Hematopoietic multipotent progenitor cell treated with erythropoietin and hydrocortisone succinate and interleukin-3 and kit ligand, for 17 days (in vitro differentiated cells): ENCODE measurements at places on chromosomes 3 and 15.

GRCh38 chr3:69819282-69819681 is 80.0 kb downstream of the MITF start:
- DNase-seq, result no peak

GRCh38 chr15:25773248-25773647 is 89.9 kb downstream of the ATP10A start:
- DNase-seq, result no peak

- DNase-seq, result no peak
Observed at GRCh38 chr3:158808697-158809096, 6.8 kb downstream of the MFSD1 start.

DNA sequence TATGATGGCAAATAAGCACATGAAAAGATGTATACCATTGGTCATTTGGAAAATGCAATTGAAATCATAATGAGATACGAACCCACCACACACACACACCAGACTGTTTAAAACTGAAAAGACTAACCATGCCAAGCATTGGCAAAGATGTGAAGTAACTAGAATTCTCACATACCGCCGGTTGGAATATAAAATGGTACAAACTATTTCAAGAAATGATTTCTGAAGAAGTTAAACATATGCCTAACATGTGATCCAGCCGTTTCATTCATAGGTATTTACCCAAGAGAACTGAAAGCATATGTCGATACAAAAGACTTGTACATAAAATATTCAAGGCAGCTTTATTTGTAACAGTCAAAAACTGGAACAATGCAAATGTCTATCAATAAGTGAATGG is 28.9 kb downstream of the HES1 start:
- no peak for DNase-seq

- DNase-seq, result no peak
Observed at GRCh38 chr3:135238871-135239614, 444.0 kb downstream of the EPHB1 start.

- no peak for DNase-seq
Observed at GRCh38 chr3:128392818-128393544, 73.7 kb downstream of the DNAJB8 start.

DNA sequence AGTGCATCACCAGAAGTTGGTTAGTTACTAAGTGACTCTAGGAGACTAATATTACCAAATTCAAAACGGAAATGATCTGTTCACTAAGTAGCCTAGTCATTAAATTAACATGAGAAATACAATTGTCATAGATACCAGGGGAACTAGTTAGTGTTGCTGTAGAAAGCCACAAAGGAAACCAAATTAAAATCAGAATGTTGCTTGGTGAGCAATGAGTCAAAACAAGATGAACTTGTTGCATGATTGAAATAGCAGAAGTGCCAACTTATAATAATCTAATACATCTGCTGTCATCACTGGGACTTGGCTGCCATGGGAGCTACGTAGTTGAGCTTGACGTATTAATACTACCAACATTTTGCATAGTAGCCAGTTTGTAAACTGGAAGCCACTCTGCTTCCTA is 458.1 kb downstream of the DIPK2A start:
- no peak for DNase-seq

DNA sequence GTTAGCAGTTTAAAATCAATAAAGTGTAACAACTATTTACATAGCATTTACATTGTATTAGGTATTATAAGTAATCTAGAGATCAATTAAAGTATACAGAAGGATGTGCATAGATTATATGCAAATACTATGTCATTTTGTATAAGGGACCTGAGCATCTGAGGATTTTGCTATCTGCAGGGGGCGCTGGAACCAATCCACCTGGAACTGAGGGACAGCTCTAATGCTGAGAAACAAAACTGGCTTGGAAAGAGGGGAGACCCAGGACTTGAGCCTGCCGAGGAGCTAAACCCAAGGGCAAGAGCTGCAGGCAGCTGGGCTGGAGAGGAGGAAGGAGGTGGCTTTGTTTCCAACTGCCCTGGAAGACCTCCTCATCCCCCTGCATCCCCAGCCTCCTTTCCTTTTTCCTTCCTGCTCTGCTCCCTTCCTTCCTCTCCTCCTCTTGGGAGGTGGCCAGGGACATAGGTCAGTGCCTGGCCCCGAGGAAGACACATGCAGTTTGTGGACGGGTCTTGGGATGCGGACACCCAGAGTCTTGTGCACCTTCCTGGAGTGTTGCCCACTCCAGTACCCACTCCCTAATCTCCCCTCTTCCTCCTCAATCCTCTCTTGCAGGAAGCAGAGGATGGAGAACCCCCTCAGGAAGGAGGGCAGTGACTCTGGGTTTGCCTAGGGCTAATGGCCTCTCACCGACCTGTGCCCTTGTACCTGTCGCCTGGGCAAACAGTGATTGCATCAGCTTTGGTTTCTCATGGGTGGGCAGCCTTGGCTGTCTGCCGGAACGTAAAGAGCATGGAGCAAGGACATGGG is 825 bp upstream of the RTP3 start:
- peak; percentile 66 for DNase-seq

- no peak for DNase-seq
Observed at GRCh38 chr15:83914906-83915305, 261.0 kb downstream of the ADAMTSL3 start.

DNA sequence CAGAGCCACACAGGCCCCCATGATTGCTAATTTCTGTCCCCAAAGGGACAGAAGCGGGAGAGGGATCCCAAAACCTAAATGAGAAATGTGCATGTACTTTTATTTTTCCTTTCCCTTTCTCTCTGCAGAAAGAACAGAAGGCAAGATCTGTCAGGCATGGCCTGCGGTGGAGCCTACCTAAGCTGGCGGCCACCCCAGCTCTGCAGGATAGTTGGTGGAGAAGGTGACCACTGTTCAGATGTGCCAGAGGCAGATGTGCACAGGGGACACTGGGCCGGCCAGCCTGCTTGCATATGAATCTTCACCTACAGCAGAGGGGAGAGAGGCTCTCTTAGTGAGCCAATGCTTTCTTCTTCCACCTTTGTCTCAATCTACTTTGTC is 2.1 kb upstream of the AMOTL2 start:
- no peak for DNase-seq

GRCh38 chr3:170714122-170714521 is 128.2 kb upstream of the SLC7A14 start:
- no peak for DNase-seq

GRCh38 chr3:12508291-12508700 is 24.0 kb downstream of the TSEN2 start:
- no peak for DNase-seq

- DNase-seq, result no peak
Observed at GRCh38 chr3:62659660-62660059, 215.6 kb downstream of the CADPS start.

DNA sequence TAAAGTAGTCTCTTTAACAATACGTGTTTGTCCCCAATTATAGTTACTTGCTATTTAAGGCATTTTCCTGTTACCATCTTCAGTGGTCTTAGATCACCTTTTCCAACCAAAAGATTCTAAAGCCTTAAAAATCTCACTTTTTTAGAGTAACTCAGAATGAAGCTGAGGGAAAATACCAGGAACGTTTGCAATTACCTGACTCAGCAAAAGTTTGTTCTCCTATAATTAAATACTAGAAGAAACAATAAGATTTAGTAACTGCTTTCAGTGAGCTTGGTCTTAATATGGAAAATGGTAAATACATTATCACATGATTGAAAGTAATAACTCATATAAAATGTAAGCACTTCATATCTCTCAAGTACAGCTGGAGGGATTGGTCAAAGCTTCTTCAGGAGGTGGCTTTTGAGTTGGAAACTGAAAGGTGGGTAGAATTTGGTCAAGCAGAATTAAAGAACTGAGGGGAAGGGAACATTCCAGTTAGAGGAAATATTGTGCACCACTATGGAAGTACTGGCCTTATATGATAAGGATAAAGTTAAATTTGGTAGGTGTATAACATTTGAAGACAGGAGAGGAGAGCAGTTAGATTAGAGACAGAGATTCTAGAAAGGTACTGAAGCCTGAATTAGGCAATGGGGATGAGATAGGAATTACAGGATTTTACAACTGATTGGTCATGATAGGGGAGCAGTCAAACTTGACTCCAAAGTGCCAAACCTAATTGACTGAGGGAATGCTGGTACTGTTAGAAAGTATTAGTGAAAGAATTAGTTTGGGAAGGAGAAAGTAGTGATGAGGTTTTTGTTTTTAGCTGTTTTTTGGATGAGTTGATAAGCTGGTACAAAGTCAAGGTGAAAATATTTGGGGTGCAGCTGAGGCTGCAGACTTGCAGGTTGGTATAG is 21.9 kb downstream of the TSC22D2 start:
- DNase-seq, result peak; percentile 49

DNA sequence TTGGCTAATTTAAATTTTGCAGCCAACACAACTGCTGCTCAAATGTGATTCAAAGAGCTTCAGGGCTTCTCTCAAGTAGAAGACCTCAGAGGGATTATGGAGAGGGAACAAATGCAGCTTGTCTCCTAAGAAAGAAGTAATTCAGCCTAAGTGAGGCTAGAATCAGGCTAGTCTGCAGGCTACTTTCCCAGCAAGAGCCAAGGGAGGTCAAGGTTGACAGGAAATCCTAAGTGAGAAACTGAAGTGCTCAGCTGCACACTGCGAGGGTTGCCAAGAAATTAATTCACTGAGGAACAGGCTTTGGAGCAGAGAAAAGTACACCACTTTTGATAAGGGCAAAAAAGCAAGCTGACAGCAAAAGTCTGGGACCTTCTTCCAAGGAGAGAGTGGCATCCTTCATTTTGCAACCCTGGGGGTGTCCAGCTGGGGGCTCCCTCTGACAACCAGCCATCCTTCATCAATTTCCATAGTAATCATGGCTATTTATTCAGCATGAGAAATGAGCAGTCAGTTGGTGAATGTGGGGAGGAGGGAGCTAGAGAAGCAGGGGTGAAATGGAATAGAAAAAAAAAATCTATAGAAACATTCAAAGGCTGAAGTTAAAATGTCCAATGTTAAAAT is 646.4 kb upstream of the ADAMTS9 start:
- no peak for DNase-seq

- no peak for DNase-seq
Observed at GRCh38 chr3:98322101-98322500, 31.6 kb upstream of the OR5K4 start.

DNA sequence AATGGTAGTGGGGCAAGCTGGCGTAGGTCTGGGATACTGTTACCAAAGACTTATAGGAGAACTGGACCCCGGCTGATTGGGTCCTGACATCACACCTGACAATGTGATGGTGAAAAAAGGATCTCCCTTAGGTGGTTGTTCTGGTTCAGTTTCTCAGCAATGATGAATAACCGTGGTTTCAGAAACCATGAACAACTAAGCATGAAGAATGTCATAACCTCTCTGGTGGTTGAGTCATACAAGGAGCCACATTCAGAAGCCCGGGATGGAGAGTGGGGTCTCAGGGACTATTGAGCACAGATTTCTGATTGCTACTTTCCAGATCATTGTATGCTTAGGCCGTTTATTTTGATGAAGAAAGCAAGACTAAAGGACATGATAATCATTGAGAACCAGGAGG is 17.4 kb downstream of the GPR160 start:
- no peak for DNase-seq

DNA sequence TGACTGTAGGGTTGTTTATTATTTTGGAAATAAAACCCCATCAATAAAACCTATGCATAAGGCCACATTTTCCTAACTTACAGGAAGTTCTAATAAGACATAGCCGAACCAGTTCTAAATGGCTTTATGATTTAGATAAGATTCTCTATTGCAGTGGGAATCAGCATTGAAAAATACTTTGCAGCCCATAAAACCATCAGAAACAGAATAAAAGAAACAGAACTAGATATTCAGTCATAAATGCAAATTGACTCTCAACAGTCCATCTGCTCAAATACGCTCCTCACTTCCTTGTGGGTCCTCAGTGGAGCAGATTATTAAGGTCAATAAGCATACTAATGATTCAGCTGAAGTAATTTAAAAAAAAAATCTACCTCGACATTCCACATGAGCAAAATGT is 8.8 kb downstream of the SATB1 start:
- DNase-seq, result no peak

GRCh38 chr3:66407611-66408218 is 93.1 kb downstream of the LRIG1 start:
- peak; percentile 20 for DNase-seq

DNA sequence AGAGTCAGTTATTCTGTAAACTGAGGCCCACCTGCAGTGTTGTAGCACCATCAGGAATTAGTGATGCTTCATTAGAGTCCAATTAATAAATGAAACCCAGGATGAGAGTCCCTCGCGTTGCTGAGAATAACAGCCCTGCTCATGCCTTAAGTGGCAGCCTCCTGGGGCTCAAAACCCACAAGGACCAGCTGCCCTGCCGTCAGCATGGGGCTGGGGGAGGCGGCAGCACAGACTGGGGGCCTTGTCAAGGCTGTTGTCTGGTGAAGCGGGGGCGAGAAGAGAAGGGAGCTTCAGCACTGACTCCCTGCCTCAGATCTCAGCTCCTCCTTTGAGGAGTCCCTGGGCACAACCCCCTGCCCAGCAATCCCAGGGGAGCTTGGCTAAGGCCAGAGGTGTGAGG is 21.0 kb downstream of the CCDC33 start:
- DNase-seq, result no peak

GRCh38 chr15:95086531-95087252 is 855.3 kb downstream of the MCTP2 start:
- DNase-seq, result no peak

- DNase-seq, result no peak
Observed at GRCh38 chr15:48427960-48428547, 96.8 kb downstream of the DUT start.

DNA sequence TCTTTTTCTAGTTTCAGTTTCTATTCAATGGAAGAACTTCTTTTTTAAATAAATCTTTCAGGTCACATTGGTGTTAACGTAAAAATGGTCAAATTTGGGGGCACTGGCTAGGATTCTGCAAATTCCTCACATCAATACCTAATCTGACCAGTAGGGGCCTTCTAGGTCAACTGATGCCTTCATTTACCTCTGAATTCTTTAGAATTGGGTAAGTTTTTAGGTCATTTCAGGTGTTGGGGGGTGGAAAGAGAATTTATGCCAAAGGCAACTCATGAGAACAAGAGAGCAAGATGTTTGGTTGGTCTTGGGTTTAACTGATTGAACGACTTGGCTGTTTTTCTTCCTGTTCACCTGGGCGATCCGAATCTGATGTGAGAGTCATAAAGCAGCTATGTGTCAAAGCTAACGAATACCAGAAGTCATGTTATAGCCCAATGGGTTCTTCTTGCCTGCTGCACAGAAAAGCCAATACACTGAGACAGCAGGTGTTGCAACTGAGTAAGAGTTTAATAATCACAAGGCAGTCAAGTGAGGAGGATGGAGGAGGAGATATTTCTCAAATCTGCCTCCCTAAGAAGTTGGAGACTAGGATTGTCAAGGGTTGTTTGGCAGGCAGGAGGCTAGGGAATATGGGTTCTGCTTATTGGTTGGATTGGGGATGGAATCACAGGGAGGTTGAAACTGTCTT is 15.3 kb downstream of the LRRC49 start:
- no peak for DNase-seq

GRCh38 chr15:56074481-56075265 is 81.3 kb upstream of the NEDD4 start:
- no peak for DNase-seq

DNA sequence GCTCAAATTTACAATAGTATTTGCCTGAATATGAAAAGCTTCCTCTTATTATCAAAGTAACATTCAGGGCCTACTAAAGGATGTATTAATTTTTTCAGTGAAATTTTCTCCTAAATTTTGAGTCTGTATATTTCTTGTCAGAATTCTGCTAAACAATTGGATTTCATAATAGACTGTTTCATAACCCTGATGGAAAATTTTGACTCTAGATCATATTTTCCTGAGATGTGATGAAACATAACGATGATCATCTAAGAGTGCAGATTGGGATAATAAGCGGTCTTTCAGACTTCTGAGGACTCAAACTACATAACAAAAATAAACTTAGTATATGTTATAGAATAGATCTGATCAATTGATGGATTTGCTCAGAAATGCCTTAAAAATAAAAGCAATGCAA is 574.5 kb upstream of the TBL1XR1 start:
- no peak for DNase-seq

- DNase-seq, result no peak
Observed at GRCh38 chr3:67765575-67765974, 111.2 kb upstream of the SUCLG2 start.
